ENCODE measurements at places on chromosomes 12 and 14.

GRCh38 chr14:69042787-69043444 is 63.8 kb upstream of the ACTN1 start:
- no peak for DNase-seq

- no peak for DNase-seq
Measured at GRCh38 chr12:27968972-27969623, 3.4 kb downstream of the PTHLH start.

DNA sequence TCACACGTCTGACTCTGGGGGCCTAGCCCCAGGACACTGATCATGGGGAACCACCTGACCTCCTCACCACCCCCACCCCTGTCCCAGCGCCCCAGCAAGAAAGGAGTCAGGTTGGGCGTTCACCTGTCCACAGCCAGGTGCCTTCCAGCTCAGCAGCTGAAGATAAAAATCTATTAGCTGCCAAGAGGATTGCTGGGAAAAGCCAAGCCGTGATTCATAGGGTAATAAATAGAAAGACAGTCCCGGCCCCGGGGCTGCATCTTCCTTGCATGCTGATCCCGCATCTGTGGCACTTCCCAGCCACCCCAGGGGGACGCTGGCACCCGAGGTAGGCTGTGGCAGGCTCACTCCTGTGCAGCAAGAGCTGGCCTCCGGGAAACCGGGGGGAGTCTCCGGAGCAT is 70.2 kb upstream of the NCOR2 start:
- DNase-seq = no peak

DNA sequence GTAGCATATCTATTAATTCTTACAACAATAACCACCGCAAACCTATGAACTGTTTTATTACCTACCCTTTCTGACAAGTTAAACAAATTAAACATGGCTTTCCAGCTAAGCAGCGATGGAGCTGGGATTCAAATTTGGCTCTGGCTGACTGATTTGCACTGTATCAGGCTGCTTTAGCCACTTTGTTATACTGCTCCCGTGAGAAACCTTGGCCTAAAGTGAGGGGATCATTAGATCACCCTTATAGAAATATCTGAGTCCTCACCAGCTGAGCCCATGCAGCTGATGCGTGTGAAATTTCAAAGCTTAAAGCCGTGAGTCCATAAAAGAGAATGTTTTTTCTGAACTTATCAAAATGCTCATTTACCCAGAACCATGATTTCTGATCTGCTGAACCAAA is 8.1 kb upstream of the GPHB5 start:
- no peak for DNase-seq

DNA sequence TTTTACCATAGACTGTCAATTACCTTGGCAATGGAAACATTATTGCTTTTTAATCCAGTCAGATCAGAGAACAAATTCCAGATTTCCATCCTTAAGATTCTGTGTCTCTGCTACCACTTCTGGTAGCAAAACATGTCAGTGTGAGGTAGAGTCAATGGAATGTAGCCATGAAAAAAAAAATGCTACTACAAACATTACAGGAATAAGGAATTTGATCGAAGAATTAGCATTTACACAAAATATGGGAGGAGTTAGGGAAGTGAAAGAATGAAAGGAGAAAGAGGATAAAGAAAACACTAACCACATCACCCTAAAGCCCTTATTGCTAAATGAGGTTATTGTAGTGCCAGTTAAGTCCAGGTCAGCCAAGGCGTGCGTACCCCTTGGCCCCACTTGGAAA is 9.2 kb downstream of the MED21 start:
- no peak for DNase-seq

- no peak for DNase-seq
Measured at GRCh38 chr12:93243689-93244513, 133.8 kb upstream of the NUDT4 start.

GRCh38 chr14:24277071-24277470 is 5.7 kb upstream of the RABGGTA start:
- no peak for DNase-seq

DNA sequence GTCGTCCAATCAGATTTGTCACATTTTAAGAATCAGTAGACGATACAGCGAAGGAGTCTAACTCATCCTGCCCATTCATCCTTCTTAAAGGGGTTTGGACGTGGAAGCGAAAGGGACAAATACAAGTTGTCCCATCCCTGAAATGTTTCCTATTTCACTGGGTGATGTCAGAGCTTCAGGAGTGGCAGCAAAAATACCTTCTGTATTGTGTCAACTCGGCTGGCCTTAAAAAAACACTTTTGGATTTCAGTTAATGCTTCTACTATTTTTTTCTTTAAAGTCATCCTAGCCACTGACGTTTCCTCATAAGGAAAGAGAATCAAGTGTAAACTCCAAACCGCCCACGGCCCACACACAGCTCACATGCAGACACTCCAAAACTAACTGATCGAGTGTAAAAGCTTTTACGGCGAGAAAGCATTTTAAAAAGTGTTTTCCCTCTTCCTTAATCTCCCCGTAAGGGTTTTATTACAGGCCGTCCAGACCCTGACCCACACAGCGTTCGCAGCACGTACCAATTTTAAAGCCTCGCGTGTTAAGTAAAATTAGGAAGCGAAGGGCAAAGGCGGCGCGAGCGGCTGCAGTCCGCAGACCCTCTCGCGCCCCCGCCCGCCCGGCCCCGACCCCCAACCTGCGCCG is 593 bp downstream of the CFL2 start:
- peak; percentile 19 for DNase-seq

GRCh38 chr12:91180582-91181395 is 1.8 kb downstream of the DCN start:
- DNase-seq = no peak

GRCh38 chr12:673849-674248 is 10.6 kb upstream of the NINJ2 start:
- no peak for DNase-seq

DNA sequence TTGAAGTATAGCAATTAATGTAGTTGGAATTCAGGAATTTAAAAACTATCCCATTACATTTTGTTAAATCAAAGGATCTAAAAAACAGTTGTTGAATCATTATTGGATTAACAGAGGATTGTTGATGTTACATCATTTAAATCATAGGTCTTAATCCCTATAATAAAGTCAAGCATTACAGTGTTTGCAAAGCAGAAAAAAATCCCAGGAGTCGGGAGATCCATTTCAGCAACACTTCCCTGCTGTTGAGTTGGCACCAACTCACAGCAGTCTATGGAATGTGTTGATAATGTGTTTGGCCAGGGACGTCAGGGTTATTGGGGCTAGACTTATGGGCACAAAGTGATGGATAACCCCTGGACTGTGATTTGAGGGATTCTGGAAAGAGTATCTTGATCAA is 99.1 kb upstream of the TMTC1 start:
- DNase-seq = no peak

DNA sequence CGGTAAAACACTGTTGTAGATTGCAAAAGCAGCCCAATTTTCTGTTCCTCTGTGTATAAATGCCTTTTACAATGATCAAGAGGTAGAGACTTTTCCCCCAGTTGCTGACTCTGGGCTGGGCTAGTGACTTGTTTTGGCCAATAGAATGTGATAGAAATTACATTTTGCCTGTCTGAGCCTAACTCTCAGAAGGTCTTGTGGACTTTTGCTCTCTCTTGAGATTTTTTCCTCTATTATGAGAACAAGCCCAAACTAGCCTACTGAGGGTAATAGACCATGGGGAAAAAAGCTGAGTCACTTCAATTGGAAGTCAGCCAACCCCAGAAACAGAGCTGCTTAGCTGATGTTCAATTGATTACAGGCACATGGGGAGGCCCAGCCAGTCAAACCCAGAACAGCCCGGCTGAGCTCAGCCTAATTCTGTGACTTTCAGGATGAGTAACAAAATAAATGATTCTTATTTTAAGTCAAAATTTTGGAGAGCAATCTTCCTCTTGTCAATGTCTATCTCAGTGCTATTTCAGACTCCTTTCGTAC is 61.4 kb downstream of the MYF5 start:
- no peak for DNase-seq

DNA sequence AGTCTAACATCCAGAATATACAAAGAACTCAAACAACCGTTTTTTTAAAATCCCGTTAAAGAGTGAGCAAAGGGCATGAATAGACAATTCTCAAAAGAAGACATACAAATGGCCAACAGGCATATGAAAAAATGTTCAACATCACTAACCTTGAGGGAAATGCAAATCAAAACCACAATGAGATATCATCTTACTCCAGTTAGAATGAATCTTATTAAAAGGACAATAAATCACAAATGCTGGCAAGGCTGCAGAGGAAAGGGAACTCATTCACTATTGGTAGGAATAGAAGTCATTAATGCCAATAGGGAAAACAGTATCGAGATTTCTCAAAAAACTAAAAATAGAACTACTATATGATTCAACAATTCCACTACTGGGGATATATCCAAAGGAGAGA is 520.1 kb downstream of the RMST start:
- no peak for DNase-seq

- no peak for DNase-seq
Measured at GRCh38 chr12:45303945-45304344, 88.0 kb downstream of the ANO6 start.

DNA sequence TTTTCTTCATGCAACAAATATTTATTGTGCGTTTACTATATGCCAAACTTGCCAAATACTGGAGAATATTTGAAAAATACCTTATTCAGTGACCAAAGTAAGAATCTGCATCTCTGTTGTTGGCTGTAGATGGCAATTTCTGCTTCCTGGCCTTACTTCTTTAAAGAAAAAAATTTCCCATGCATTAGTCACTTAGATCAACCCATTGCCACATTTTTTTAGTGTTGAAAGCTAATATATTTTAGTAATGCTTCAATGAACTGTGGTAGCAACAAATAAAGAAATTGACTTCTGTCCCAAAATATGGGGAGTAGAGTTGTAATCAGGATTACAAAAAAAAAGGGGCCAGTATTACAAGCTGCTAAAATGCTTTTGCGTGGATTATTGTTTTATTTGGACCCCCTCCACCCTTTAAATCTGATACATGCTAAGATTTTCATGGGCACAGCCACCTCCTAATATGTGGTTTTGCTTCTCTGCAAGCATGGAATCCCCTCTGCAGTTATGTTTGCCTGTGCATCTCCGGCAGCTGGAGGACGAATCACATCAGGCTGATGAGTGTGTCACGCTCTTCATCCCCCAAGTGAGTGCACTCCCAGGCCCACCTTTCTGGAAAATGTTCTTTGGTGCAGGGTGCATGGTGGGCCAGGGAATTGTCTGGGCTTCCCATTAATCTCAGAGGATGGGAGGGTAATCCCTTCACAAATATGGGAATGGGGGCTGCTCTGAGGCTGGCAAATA is 38.1 kb upstream of the PTCSC3 start:
- DNase-seq = no peak

GRCh38 chr14:100117633-100118395 is 41.6 kb downstream of the DEGS2 start:
- peak; percentile 53 for DNase-seq

DNA sequence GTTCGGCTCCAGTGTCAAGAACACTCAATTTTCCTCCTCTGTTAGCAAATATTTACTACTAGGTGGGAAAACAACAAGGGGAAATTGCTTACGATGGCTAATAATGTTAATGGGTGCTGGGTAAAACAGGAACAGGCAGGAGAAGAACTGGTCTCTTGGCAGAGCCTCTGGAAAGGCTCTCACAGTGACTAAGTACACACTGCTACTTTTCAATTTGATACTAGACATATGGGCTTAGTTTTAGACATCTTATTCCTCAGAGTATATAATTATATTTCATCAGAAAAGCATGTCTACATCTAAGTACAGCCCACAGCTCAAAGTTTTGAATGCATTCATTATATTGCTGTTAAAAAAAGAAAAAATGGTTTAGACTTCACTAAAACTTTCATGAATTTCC is 65.4 kb upstream of the SAV1 start:
- no peak for DNase-seq

DNA sequence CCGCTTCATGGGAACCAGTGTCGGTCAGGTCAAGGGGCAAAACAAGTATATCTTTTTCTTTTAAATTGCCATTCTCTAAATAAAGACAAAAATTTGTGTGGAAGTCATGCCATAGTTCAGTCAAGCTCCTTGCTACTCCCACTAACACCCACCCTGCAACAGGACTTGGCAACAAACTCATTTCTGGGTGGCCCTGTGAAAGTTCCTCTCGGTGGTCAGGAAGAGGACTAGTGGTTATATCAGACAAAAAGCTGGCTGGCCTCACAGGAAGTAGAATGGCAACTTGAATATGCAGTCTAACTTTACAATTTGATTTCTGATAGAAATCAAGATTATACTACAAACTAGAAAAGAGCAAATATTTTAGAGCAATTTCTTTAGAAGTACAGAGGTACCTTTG is 11.2 kb downstream of the DHRS7 start:
- DNase-seq = no peak

- no peak for DNase-seq
Measured at GRCh38 chr12:92362126-92362525, 216.5 kb upstream of the BTG1 start.

DNA sequence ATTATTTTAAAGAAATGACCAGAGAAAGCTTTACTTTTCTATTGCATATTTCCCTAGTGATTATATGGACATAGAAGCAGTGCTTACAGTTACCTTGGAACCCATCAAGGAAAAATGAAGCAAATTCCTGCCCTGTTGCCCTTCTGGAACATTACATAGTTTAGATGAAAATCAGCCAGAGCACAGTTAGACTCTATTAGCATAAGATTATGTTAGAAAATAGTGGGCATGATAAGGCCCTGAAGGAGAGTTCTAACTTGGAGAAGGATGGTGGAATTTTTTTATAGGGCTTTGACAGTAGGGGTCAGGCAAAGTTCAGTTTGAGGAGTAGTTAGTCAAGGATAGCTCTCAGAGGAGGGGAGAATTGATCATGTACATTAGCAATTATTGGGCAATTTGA is 74.3 kb downstream of the FUT8 start:
- no peak for DNase-seq

Data from germinal center (tissue), 1 donor.